Activated CD4-positive, alpha-beta T cell treated with anti-CD3 and anti-CD28 coated beads, Interleukin-2, amount 50 U/mL, for 4 hours (primary cell): ENCODE measurements at places on chromosomes 13 and 19.

DNA sequence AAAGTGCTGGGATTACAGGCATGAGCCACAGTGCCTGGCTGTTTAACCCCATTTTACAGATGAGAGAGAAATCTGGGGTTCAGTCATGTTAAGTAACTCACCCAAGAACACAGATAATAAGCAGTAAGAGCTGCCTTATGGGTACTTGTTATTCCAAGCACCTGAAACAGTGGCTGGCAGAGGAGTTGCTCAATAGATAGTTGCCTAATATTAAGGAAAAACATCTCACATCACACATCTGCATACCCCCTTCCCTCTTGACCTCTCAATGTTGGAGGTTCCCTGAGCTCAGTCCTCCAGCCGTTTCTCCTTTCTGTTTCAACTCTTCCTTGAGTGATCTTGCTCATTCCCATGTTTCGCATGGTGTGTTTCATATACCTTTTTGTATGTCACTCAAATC lies 401.9 kb downstream of the KLF12 start:
- no peak for DNase-seq

- DNase-seq = no peak
Observed at GRCh38 chr19:12237143-12237839, 57.4 kb downstream of the ZNF44 start.

GRCh38 chr19:3524078-3524842 lies 14.7 kb upstream of the TEKTIP1 start:
- DNase-seq = no peak

DNA sequence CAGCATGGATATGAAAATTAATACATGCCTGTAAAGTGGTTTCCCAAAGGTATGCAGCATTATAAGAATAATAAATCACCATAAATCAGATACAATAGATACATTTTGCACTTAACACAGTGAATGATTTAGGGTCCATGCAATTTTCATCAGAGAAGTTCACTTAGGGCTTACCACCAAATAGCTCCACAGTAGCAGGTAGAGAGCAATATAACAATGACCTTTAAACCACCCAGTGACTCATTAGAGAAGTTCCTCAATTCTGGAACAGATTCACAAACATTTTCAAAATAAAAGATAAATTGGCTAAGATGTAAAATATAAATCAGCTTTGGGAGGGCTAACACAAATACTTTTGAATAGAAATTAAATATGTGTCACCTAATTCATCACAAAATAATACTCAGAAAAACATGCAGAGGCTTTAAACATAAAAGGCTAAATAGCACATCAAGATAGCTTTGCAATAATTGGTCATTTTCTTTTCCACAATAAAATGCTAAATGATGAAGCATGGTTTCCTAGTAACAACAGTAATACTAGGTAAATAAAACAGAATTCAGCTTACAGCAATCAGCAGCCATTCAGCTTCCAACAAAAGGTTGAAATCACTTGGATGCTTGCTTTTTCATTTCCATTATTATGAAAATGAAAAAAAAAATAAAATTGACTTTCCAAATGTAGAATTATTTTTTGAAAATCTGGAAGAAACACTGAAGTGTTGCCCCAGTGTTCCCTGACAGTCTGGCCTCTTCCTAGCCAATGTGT lies 84.3 kb upstream of the NBEA start:
- DNase-seq = no peak

- no peak for DNase-seq
Observed at GRCh38 chr19:33887891-33888290, 91.2 kb downstream of the KCTD15 start.

GRCh38 chr19:30760014-30760413 lies 387.8 kb downstream of the ZNF536 start:
- no peak for DNase-seq

DNA sequence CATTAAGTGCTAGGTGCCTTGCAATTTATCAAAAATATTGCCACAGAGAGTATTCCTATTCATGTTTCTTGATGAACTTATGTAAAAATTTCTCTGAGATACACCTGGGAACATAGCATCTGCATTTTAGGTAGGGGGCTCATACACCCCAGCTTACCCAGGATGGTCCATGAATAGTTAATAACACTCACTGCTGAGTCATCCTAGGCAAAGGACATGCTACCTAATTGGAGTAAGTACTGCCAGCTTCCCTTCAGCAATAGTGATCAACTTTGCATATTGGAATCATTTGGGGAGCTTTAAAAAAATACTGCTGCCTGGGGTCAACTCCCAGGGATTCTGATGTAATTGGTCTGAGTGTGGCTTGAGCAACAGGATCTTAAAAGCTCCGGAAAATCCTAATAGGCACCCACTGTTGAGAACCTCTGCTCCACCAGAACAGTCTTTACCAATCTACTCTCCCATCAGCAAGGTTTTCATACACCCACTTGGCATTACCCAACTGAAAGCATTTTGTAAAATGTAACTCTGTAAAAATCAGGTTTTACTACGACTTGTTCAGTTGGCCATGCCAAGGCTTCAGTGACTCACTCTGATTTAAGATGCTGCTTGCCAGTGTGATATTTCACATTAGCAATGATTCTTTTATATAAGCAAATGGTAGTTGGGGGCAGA lies 67.2 kb upstream of the FNDC3A start:
- no peak for DNase-seq

- no peak for DNase-seq
Observed at GRCh38 chr13:80224468-80224867, 116.5 kb downstream of the SPRY2 start.

DNA sequence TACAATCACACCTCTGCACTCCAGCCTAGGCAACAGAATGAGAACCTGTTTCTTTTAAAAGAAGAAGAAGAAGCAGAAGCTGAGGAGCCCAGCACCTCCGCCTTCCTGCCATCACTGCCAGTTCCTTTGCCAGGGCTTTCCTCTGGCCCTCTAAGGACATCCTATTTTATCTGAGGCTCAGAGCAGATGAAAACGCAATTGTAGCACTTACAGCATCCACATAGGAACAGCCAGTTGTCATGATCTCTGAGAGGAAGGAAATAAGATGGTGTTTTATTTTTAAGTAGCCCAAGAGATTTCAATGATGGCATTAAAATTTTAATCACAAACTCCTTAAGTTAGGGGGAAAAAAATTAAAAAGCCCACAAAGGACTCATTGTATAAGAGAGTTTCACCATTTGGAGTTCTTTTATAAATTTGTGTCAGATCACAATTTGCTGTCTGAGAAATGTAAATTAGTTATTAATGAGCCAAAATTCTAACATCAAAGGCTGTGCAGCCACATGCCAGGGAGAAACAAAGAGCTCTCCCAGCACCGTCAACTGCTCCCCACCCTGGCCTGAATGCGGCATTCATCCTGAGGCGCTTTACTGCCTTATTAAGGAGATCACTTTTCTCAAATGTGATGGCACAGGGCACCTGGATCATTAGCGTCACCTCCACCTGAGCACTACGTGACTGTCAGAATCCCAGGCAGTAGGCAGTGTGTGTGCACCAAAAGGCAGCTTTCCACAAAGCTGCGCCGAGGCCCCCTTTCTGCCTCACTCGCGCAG lies 393.0 kb downstream of the FOXO1 start:
- no peak for DNase-seq

GRCh38 chr13:28805193-28805819 lies 14.8 kb upstream of the MTUS2 start:
- DNase-seq = peak; percentile 11

- DNase-seq = no peak
Observed at GRCh38 chr13:80340651-80341100, 250 bp downstream of the SPRY2 start.

DNA sequence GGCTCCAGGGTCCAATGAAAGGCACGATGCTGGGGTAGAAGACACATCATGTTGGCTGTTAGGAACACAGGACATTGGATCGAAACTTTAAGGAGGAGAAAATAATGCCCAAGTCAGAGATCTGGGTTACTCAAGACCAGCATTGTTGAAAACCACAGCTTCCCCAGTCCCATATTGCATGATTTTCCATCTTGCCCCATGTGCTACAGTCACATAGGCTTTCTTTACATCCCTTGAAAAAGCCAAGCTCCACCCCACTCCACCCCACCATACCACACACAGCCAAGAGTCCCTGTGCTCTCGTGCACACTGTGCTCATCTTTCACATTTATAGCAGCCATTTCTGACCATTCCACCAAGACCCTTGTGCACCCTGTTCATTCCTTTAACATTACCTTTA lies 636.2 kb downstream of the DIAPH3 start:
- no peak for DNase-seq

GRCh38 chr13:37094840-37095239 lies 10.6 kb downstream of the CSNK1A1L start:
- no peak for DNase-seq

GRCh38 chr13:29878101-29878500 lies 27.7 kb upstream of the UBL3 start:
- no peak for DNase-seq
